H7 (cell line): ENCODE measurements at places on chromosomes 5 and 9. TPM values are rescaled to one million over a fixed set of nuclear protein-coding genes. Genes with fewer than 3 reads are reported as not detected.

The PAEP gene
- not detected in 2 replicates for total RNA-seq

The CCL21 gene
- total RNA-seq: not detected in 2 replicates

The PROB1 gene
- total RNA-seq: 1.4 and 1.7 TPM in 2 replicates

The PCDHA7 gene
- 0.28 and 0.37 TPM in 2 replicates for total RNA-seq

The FOXD4L6 gene
- total RNA-seq: not detected in 2 replicates

The FYB1 gene
- total RNA-seq: not detected in 2 replicates

The ADGRD2 gene
- total RNA-seq: not detected in 2 replicates

The ENHO gene
- 33.3 and 35.1 TPM in 2 replicates for total RNA-seq

The GPR21 gene
- 0.48 TPM in 1 of 2 replicates, not detected in the other for total RNA-seq

The FGF10 gene
- total RNA-seq: 0.31 and 2.1 TPM in 2 replicates

The DOCK2 gene
- 2.6 and 3.3 TPM in 2 replicates for total RNA-seq

The GPRIN1 gene
- 6.6 and 14.2 TPM in 2 replicates for total RNA-seq

The MYOT gene
- total RNA-seq: not detected in 2 replicates

- peak; percentile 27 for DNase-seq
These were observed 132.5 kb downstream of the CACNA1B start for GRCh38 chr9:138009803-138010690.

DNA sequence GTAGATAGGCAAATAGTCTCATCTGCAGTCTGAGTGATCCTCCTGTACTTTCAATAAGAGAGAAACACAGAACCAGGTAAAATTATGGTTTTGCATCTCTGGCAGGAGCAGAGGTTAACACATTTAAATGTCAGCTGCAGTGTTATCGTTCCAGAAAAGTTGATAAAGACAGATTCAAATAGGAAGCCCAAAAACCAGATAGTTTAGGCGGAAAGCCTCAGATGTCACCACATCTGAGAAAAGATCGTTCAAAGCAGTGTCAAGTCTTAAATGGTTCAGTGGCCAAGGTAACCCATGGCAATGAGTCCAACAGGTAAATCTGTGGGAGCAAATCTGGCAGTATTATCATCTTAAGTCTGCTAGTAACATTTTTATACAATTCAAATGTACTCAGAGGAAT lies 542.1 kb upstream of the MEF2C start:
- DNase-seq: no peak

DNA sequence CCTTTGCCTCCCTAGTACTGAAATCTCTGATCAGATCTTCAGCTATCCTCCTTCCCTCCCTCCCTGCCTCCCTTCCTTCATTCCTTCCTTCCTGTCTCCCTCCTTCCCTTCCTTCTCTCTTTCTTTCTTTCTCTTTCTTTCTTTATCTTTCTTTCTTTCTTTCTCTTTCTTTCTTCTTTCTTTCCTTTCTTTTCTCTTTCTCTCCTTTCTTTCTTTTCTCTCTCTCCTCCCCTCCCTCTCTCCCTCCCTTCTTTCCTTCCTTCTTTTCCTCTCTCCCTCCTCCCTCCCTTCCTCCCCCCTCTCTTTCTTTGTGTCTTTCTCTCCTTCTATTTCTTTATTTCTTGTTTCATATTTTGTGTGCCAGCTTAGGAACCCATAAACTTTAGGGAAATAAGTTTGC lies 23.9 kb upstream of the ANKRD55 start:
- no peak for DNase-seq

DNA sequence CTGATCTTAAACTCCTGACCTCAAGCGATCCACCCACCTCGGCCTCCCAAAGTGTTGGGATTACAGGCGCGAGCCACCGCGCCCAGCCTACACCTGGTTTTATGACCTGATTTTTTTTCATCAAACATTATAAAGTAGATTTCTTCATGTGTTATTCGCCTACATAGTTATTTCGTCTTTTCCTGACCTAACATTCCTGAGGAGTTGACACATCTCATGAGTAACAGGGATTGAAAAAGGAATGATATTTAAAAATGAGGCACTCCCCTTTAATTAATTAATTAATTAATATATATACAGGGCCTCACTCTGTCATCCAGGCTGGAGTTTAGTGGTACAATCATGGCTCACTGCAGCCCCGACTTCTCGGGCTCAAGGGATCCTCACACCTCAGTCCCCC lies 20.2 kb upstream of the MTMR12 start:
- no peak for DNase-seq

DNA sequence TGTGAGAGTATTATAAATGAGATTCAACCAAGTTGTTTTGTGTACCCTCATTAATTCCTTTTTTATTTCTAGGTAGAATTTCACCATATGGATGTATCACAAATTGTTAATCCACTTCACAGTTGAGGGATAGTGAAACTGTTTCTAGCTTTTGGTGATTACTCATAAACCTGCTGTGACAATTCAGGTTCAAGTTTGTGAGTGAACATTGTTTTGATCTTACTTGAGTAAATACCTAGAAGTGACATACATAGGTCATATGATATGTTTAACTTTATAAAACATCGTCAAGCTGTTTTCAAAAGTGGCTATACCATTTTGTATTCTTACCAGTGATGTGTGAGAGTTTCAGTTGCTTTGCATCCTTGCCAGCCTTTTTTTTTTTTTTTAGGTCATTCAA lies 112.9 kb downstream of the CAMK4 start:
- no peak for DNase-seq

GRCh38 chr5:180704362-180704761 lies 35.5 kb downstream of the OR2Y1 start:
- no peak for DNase-seq

GRCh38 chr5:136137497-136138220 lies 5.0 kb downstream of the SMAD5 start:
- DNase-seq: no peak

DNA sequence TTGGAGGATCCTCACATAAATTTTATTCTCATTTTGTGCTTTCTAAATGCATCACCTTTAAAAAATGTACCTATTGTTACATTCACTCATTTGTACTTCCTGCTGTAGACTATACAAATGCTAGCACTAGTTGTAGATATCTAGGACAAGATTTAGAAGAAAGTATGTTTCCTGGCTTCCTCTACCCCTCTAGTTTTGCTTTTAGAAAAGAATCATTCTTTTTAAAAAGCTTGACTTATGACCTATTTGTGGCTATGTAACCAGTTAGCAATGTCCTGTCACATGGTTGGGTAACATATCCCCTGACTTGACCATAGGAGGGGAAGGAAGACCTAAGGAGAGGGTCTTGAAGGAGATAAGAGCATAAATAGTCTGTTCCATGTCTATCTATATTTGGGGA lies 13.3 kb downstream of the CAMK4 start:
- no peak for DNase-seq

- DNase-seq: no peak
These were observed 222.0 kb upstream of the TRIM32 start for GRCh38 chr9:116464987-116465571.

- no peak for DNase-seq
These were observed 3.7 kb downstream of the CARD19 start for GRCh38 chr9:93099551-93100275.

DNA sequence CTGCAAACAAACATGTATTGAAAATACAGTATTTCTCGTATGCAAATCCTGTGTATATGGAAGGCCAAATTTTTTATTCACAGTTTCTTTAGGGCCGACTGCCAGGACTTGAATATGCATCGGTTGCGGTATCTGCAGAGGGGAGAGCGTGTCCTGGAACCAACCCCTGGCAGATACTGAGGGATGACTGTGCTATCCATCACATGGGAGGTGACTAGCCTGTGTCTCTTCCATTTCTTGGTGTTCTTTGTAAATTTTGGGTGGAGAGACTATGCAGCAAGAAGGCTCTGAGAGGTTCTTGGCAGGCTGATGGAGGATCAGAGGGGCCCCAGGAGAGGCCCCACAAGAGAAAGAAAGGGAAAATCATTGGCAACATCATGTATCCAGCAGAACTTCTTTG lies 384.3 kb downstream of the YTHDC2 start:
- DNase-seq: no peak

- no peak for DNase-seq
These were observed 11.9 kb upstream of the PGGT1B start for GRCh38 chr5:115274584-115274983.

DNA sequence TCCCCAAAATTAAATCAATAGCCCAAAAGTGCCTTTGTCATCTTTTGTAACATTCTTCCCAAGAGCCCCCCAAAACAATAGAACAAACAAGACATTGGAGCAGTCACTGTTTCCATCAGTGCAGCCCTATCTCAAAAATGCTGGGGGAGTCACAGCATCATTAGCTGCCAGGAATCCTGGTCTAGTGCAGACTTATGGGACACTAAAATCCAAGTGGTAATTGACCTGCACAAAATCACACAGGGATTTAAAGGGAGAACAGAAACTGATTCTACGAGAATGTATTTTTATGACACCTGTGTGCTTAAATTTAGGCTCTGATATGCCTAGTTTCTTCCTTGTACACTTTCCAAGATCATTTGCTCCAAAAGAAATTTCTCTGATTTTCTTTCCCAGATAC lies 172.9 kb downstream of the GLIS3 start:
- no peak for DNase-seq

- peak; percentile 63 for DNase-seq
These were observed 10.2 kb upstream of the GABRP start for GRCh38 chr5:170773024-170773985.

- peak; percentile 4 for DNase-seq
These were observed 86.9 kb downstream of the NUDT12 start for GRCh38 chr5:103475629-103476240.

DNA sequence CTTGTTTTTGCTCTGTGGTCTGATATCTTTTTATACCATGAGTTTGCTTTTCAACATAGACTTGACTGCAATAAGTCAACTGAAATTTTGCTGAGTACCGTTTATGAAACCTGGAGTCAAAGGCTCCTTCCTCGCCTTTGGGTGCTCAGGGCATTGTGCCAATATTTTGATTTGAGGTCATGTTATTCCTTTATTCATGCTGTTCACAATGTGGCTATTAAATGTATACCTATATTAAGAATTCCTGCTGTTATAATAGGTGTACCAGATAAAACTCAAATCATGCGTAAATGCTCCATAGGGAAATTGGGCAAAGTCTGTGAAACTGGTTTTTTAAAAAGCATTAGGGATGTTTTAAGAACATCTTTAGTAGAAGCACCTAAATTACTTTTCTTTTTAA lies 334.0 kb upstream of the NUDT12 start:
- DNase-seq: no peak

GRCh38 chr9:107999011-107999410 lies 509.4 kb upstream of the KLF4 start:
- no peak for DNase-seq

DNA sequence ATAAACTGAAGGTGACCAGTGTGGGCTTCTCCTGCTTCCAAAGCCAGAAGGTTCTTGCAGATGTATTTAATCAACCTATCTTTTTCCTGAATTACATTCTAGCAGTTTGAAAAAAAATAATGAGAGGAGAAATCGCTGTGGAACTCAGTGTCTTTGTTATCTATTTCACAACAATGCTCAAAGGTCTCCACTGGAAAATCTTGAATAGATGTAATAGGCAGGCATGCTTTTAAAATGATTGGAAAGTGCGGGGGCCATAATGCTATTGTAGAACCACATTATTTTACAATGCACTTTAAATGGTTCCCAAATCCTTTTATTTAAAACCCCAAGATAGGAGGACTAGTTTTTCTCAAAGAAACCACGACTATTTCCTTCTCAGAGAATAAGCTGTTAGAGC lies 23.3 kb downstream of the ENC1 start:
- DNase-seq: no peak

DNA sequence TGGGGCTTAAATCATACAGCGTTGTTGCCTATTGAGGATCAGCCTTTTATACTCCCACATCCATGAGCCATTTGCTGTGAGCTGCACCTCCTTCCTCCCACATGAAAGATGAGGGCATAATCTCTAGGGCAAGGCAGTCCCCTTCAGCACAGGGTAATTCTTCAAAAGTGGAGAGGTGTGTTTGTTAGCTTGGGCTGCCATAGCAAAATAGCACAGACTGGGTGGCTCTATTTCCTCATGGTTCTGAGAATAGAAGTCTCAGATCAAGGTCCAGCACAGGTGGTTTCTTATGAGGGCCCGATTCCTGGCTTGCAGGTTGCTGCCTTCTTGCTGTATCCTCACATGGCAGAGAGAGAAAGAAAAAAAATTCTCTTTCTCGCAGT lies 121.8 kb upstream of the SLC12A2 start:
- no peak for DNase-seq

DNA sequence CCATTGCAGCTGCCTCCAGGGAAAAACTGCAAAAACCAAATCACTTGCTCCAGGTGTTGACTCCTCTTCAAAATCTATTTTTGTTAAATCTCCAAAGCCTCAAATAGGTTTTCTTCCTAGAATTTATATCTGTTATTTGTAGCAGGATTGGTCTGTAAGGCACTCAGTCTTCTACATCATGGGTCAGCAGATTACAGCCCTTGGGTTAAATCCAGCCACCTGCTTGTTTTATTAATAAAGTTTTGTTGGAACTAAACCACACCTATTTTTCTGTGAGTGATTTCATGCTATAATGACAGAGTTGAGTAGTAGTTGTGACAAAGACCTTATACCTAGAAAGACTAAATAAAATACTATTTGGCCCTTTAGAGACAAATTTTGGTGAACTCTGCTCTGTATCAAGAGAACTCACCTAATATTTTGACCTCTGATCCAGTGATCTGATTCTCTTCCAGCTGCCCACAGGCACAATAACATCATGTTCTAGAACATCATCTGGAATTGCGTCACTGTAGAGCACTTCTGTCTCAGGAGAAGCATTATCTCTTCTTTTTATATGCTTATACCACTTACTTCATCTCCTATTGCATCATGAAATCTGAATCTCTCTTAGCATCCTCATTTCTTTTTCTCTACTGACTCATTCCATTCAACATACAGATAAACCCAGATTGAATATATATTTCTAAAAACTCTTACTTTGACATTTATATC lies 130.1 kb downstream of the RPS23 start:
- DNase-seq: no peak

GRCh38 chr5:144102361-144102760 lies 68.1 kb downstream of the YIPF5 start:
- no peak for DNase-seq

- no peak for DNase-seq
These were observed 3.5 kb downstream of the SHB start for GRCh38 chr9:38065369-38066075.

DNA sequence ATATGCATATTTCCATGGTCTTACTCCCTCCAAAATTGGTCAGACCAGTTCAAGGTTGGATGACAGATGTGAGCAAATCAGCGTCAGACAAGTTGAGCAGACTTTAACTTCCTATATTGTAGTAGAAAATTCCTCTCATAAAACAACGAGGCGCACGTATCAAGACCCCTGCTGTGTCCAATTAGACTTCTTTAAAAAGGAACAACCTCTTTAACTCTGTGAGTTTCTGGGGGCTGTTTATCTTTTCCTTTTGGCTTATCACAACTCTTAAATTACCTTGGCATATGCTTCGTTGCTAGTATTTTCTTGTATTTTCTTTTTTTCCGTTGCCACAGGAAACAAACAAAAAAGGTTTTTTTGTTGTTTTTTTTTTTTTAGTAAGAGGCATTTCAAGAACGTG lies 398.2 kb upstream of the WWC1 start:
- no peak for DNase-seq

- no peak for DNase-seq
These were observed 128.9 kb upstream of the CCNH start for GRCh38 chr5:87541676-87542075.
